ENCODE measurements at places on chromosomes 2 and 18. TPM values are rescaled to one million over a fixed set of nuclear protein-coding genes. Genes with fewer than 3 reads are reported as not detected.

Gene REG3G
- total RNA-seq = not detected

Gene SMYD1
- not detected for total RNA-seq

Gene SLC16A14
- not detected for total RNA-seq

Gene STPG4
- total RNA-seq = not detected

Gene FBXO41
- total RNA-seq = 13.5 TPM

Gene KCNF1
- not detected for total RNA-seq

Gene DYNAP
- not detected for total RNA-seq

Gene CLIP4
- 41.6 TPM for total RNA-seq

Gene AP1S3
- total RNA-seq = 2.9 TPM

Gene ZNF804A
- total RNA-seq = not detected

Gene IL1R1
- 16.5 TPM for total RNA-seq

Gene FAM117B
- 20.1 TPM for total RNA-seq

Gene SCN9A
- total RNA-seq = 0.21 TPM

Gene TMEM163
- 1.3 TPM for total RNA-seq

Gene RUFY4
- not detected for total RNA-seq

Gene GAREM1
- total RNA-seq = 0.13 TPM

Gene CPO
- total RNA-seq = not detected

Gene OR6B2
- not detected for total RNA-seq

Gene ELOA2
- not detected for total RNA-seq

Gene FBXO15
- total RNA-seq = 0.75 TPM

Gene NR4A2
- total RNA-seq = 250 TPM

Gene SULT1C3
- not detected for total RNA-seq

Gene ANKRD29
- total RNA-seq = 0.26 TPM

Gene GKN1
- total RNA-seq = not detected

Gene MGAT5
- 120 TPM for total RNA-seq

Gene ANKRD39
- 18.6 TPM for total RNA-seq

Gene NRBP1
- total RNA-seq = 138 TPM

Gene SLC8A1
- total RNA-seq = 0.26 TPM

Gene DNAH6
- total RNA-seq = 0.52 TPM

Gene FAM228A
- total RNA-seq = 0.17 TPM

Gene DRC1
- total RNA-seq = not detected

Gene SLC19A3
- not detected for total RNA-seq

Gene VWA3B
- total RNA-seq = not detected

Gene ANKRD30BL
- total RNA-seq = not detected

Gene CD226
- total RNA-seq = 128 TPM

Gene METTL21A
- total RNA-seq = 6.9 TPM

Gene OSR1
- total RNA-seq = not detected

Data from T-helper 17 cell (primary cell).